ENCODE measurements at places on chromosomes 2 and 18. TPM values are rescaled to one million over a fixed set of nuclear protein-coding genes. Genes with fewer than 3 reads are reported as not detected.

The PRKD3 gene
- 61.2 TPM for total RNA-seq

The MPV17 gene
- 72.7 TPM for total RNA-seq

The UGT1A5 gene
- total RNA-seq, result not detected

The TEX44 gene
- total RNA-seq, result not detected

The RAB27B gene
- total RNA-seq, result 5.0 TPM
